Tibial nerve (tissue), 4 donors: ENCODE measurements at places on chromosomes 2 and 18. TPM values are rescaled to one million over a fixed set of nuclear protein-coding genes. Genes with fewer than 3 reads are reported as not detected.

- no peak overlapping the region for H3K4me3 ChIP-seq
- no peak overlapping the region for H3K27ac ChIP-seq
- no peaks in the 10 kb centered on the region for H3K36me3 ChIP-seq
- no peaks in the 10 kb centered on the region for H3K27me3 ChIP-seq
Observed at GRCh38 chr18:3097082-3097481, 84.1 kb upstream of the LPIN2 start.

- no peak overlapping the region for H3K4me3 ChIP-seq
- DNase-seq: no peak
- H3K4me1 ChIP-seq: no peaks in the 10 kb centered on the region
- no peak overlapping the region for H3K27ac ChIP-seq
- H3K27me3 ChIP-seq: no peaks in the 10 kb centered on the region
Observed at GRCh38 chr18:11322006-11322405, 172.6 kb upstream of the PIEZO2 start.

- no peaks in the 10 kb centered on the region for H3K36me3 ChIP-seq
- no peak overlapping the region for H3K4me3 ChIP-seq
- no peak overlapping the region for H3K27ac ChIP-seq
Observed at GRCh38 chr2:3601561-3602271, 6.8 kb downstream of the COLEC11 start.

BAZ2B gene
- 98.4 TPM for total RNA-seq

- no peak overlapping the region for H3K4me3 ChIP-seq
- H3K27ac ChIP-seq: no peak overlapping the region
- H3K27me3 ChIP-seq: no peaks in the 10 kb centered on the region
Observed at GRCh38 chr18:77478646-77479442, 229.2 kb downstream of the GALR1 start.

GRCh38 chr2:13916066-13916465 is 716.5 kb upstream of the LRATD1 start:
- no peak overlapping the region for H3K4me3 ChIP-seq
- H3K36me3 ChIP-seq: no peaks in the 10 kb centered on the region
- no peak overlapping the region for H3K27ac ChIP-seq

MBP gene
- 1,332 TPM for total RNA-seq

LOXL3 gene
- total RNA-seq: 16.2 TPM

GRCh38 chr2:172412984-172413492 is 14.3 kb upstream of the ITGA6 start:
- H3K27me3 ChIP-seq: no peaks in the 10 kb centered on the region
- DNase-seq: no peak
- no peak overlapping the region for H3K27ac ChIP-seq

GRCh38 chr2:79901161-79901560 is 388.3 kb downstream of the CTNNA2 start:
- no peak overlapping the region for H3K27ac ChIP-seq
- H3K36me3 ChIP-seq: no peaks in the 10 kb centered on the region
- H3K4me3 ChIP-seq: no peak overlapping the region
- H3K27me3 ChIP-seq: no peaks in the 10 kb centered on the region

- no peak overlapping the region for H3K27ac ChIP-seq
- no peaks in the 10 kb centered on the region for H3K36me3 ChIP-seq
- H3K4me1 ChIP-seq: peaks cover 7% of the 10 kb centered on the region
Observed at GRCh38 chr2:231300020-231300721, 95.3 kb upstream of the B3GNT7 start.

DNA sequence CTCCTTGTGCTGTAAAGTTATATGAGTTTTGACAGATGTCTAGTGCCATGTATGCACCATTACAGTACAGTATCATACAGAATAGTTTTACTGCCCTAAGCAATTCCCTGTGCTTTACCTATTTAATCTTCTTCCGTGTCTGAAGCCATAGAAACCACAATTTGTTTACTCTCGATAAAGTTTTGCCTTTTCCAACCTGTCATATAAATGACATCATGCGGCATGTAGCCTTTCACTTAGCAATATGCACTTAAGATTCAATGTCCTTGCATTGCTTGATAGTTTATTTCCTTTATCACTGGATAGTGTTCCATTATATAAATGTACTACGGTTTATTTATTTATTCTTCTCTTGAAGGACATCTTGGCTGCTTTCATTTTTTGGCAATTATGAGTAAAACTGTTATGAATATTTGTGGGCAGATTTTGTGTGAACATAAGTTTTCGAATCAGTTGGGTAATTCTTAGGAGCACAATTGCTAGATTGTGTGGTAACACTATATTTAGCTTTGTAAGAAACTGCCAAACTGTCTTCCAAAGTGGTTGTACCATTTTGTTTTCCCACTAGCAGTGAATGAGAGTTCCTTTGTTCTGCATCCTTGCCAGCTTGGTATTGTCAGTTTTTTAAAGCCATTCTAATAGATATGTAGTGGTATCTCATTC is 136.8 kb upstream of the MAP3K20 start:
- H3K36me3 ChIP-seq: no peaks in the 10 kb centered on the region
- H3K4me3 ChIP-seq: no peak overlapping the region
- no peaks in the 10 kb centered on the region for H3K27me3 ChIP-seq
- H3K27ac ChIP-seq: no peak overlapping the region

GRCh38 chr2:75952173-75952572 is 241.5 kb upstream of the GCFC2 start:
- no peaks in the 10 kb centered on the region for H3K36me3 ChIP-seq
- H3K27me3 ChIP-seq: no peaks in the 10 kb centered on the region
- no peak overlapping the region for H3K27ac ChIP-seq
- no peaks in the 10 kb centered on the region for H3K4me1 ChIP-seq

WDR75 gene
- 39.3 TPM for total RNA-seq
